Stimulated activated CD4-positive, alpha-beta T cell treated with anti-CD3 and anti-CD28 coated beads, Interleukin-12 subunit alpha, Interleukin-12 subunit beta, amount 100 ng/mL, for 4 hours (primary cell): ENCODE measurements at places on chromosomes 5 and 9.

GRCh38 chr5:95392593-95393182, 1.5 kb downstream of the FAM81B start:
- no peak for DNase-seq

- DNase-seq: no peak
Measured at GRCh38 chr5:143119291-143119769, 284.2 kb downstream of the NR3C1 start.

DNA sequence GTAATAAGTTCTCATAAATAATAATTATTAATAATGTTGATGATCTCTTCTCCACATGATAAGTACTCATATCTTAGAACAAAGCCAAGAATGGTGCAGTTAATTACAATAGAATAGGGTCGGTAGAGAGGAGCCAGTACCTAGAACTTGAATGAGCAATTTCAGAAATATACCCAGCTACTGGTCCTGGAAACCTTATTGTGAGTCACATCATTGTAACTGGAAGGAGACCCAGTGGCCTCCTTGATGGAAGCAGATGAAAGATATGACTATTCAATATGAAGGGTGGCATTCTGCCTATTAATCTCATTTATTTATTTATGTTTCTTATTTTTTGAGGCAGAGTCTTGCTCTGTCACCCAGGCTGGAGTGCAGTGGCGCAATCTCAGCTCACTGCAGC, 37.7 kb upstream of the SHOC1 start:
- DNase-seq: no peak

DNA sequence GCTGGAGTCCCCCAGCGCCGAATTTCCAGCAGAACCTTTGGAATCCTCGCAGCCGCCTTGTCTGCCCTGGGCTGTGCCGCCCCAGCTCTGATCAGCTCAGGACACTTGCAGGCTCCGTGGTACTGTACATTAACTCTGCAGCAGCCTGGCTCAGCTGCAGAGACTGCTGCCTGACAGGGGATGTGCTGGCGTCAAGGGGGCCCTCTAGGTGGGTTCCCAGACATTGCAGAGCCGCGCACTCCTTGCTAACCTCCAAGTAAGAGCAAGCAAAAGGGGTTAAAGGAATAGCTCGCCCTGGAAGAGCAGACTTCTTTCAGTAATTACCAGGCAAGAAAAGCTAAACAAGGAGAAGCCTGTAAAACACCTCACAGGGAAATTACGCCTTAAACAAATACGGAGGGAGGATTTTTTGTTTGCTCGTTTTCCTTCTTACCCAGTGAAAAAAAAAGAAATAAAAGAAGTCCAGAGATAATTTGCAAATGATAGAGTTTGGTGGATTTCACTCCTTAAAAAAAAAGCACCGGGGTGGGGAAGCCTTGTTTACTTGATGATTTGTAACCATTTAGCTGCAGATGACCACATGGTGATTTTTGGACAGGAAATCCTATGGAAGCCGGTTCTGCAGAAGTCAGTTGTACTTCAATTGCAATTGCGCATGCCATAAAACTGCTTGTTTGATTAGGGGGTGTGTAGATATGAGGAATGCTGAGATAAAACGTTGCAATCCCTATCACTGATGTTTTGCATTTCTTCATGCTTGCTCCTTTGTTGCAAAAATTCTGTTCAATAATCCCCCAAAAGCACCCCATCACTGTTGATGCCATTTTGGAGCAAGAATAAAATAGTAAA, 305.8 kb downstream of the PDE4D start:
- DNase-seq: no peak

GRCh38 chr5:115487168-115487567, 57.4 kb downstream of the FEM1C start:
- no peak for DNase-seq
